ENCODE measurements at places on chromosomes 5 and 9. TPM values are rescaled to one million over a fixed set of nuclear protein-coding genes. Genes with fewer than 3 reads are reported as not detected.

- DNase-seq: no peak
These were observed 5.6 kb downstream of the JMY start for GRCh38 chr5:79241535-79241979.

GRCh38 chr5:72837524-72838096, 21.1 kb downstream of the TNPO1 start:
- DNase-seq: no peak

DNA sequence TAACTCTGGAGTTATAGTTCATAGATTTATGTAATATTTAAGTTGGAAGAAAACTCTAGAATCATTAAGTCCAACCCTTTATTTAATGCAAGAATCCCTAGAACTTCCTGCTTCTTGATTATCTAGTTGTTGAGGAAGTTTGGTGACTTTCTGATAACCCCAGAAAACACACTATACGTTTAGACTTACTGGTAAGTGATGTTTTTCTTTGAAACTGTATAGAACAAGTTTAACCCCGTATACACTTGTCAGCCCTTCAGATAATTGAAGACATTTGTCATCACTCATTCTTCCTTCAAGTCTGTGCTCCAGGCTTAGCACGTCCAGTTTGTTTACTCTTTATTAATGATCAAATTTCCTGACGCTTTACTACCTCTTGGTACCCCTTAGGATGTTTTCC, 9.0 kb downstream of the NDUFS4 start:
- DNase-seq: no peak

DNA sequence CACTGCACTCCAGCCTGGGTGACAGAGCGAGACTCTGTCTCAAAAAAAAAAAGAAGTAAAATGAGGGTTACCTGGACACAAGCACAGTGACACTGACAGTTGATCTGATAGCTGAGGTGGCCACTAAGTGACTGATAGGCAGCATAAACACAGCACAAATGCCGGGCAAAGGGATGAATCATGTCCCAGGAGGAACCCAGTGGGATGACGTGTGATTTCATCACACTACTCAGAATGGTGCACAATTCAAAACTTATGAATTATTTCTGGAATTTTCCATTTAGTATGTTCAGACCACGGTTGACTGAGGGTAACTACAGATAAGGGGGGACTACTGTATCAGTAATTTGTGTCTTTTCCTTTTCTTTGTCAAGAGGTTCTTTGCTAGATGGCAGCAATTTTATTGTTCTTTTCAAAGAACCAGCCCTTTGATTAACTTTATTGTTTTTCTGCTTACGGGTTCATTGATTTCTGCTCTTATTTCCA, 34.3 kb upstream of the RNF130 start:
- DNase-seq: peak; percentile 13

DNA sequence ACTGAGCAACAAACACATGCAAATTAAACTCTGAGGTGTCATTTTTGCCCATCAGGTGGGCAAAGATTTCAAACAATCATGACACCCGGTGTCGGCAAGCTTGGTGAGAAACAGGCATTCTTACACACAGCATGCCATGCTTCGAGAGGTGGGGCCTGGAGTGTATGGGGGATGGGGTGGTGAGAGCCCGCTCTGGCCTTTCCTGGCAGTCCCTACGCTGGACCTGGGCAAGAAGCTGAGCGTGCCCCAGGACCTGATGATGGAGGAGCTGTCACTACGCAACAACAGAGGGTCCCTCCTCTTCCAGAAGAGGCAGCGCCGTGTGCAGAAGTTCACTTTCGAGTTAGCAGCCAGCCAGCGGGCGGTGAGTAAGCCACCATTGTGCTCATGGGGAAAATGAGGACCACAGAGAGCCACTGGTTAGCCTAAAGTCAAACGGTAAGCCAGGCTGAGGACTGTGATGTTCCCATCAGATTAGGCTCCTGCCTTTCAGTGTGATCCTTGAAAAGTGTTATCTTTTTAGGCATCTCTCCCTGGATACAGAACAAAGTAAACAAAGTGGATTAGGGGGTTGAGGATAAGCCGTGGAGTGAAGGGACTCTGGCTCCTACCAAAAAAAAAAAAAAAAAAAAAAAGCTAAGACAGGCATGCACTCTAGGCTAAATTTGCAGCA, 9.4 kb downstream of the MYOZ3 start:
- DNase-seq: no peak

DNA sequence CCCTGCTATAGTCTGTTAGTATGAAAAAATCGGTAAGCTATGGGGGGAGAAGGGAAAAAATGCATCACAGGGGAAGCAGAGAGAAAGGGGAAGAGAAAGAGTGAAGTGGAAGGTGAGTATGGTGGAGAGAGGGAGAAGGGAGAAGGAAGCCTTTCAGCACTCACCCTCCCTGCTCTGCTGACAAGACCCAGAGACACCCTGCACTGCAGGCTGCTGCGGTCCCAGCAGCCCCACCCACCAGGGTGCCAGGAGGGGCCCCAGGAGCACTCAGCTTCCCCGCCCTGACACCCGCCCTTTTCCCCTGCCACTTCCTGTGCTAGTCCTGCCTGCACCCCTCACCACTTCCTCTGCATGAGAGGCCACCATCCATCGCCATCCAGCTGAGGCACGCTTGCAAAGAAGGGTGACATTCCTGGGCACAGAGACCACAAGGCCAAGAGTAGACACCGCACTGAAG, 12.7 kb downstream of the STK10 start:
- no peak for DNase-seq

- no peak for DNase-seq
These were observed 535.3 kb downstream of the EFNA5 start for GRCh38 chr5:107135391-107135790.

DNA sequence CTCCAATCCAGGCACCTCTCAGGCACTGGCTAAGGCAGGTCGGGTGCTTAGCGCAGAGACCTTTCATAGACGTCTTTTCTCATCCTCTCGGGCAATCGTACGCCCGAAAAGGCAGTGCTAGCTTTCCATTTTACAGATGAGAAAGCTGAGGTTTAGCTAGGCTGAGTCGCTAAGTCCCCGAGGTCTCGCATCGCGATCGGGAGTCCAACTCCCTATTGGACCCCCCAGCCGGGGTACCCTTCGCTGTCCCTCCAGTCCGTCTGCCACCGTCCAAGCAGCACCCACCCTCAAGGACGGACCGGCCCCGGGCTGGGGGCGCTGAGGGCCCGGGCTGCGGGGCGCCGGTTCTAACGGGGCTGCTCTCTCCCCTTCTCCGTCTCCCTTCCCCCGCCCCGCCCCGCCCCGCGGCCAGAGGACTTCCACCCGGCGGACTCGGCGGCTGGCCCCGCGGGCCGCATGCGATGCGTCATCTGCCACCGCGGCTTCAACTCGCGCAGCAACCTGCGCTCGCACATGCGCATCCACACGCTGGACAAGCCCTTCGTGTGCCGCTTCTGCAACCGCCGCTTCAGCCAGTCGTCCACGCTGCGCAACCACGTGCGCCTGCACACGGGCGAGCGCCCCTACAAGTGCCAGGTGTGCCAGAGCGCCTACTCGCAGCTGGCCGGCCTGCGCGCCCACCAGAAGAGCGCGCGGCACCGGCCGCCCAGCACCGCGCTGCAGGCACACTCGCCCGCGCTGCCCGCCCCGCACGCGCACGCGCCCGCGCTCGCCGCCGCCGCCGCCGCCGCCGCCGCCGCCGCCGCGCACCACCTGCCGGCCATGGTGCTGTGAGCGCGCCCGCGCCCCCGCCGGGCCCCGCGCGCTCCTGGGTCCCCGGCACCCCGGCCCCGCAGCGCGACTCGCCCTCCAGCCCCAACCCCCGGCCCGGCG, 12.5 kb upstream of the EXOSC2 start:
- DNase-seq: no peak

GRCh38 chr5:27241564-27242257, 203.3 kb upstream of the CDH9 start:
- no peak for DNase-seq

- no peak for DNase-seq
These were observed 36.8 kb upstream of the RNF38 start for GRCh38 chr9:36436909-36437308.

- no peak for DNase-seq
These were observed 46.9 kb downstream of the TSSK1B start for GRCh38 chr5:113387844-113388243.

- DNase-seq: no peak
These were observed 60.0 kb downstream of the DMAC1 start for GRCh38 chr9:7739595-7739994.

DNA sequence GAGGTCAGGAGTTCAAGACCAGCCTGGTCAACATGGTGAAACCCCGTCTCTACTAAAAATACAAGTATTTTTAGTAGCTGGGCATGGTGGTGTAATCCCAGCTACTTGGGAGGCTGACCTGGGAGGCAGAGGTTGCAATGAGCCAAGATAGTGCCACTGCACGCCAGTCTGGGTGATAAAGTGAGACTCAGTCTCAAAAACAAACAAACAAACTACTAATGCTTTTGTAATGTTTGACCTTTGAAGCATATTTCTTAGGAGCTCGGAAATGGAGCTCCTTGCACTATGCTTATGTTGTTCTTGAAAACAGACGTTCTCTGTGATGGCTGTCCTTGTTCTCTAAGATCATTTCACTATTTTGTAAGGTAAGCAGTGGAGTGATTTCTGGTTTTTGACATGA, 6.0 kb downstream of the F2RL2 start:
- no peak for DNase-seq

GRCh38 chr9:9913276-9913832, 699.4 kb downstream of the PTPRD start:
- no peak for DNase-seq

DNA sequence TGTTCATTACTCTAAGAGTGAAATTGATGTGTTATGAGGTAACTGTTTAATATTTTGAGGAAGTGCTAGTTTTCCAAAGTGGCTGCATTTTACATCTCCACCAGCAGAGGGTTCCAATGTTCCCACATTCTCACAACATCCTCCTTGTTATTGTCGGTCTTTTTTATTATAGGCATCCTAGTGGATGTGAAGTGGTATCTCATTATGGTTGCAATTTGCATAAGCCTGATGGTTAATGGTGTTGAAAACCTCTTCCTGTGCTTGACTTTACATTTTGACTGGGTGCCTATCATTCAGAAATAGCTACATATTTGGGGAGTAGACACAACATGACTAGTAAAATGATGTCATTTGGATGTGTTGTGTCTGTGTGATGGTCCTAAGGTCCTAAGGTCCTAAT, 143.6 kb downstream of the MRPS30 start:
- DNase-seq: no peak

- DNase-seq: no peak
These were observed 4.9 kb downstream of the MED27 start for GRCh38 chr9:132074736-132075135.

- DNase-seq: peak; percentile 87
These were observed 1.3 kb downstream of the ECPAS start for GRCh38 chr9:111482694-111483438.

- no peak for DNase-seq
These were observed 67.3 kb upstream of the CDH10 start for GRCh38 chr5:24712047-24712446.

DNA sequence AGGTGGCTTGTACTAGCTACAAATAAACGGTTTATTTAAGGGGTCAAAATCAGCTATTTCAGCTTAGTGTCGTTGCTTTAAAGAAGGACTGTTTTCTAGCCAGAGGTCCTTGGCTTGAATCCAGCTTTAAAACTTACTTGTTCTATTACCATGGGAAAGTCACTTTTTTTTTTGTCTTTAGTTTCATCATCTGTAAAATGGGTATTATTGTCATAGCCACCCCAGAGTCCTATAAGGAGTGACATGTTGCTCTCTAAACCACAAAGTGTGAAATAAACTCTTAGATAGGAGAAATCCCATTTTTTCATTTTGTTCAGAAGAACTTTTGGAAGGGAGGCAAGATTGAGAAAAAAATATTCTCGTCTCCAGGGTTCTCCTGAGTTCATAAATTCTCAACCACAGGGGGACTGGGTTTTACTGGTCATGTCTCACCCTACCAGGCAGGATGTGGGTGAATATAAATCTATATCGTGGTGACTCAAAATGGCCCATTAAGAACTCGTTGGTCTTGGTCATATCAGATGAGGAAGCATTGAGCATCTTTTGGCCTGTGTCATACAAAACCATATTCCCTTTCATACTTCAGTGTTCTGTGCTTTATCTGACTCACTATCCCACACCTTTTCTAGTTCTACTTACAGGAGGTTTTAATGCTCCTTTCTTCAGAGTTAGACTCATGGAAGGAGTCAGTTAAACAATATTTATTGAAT, 202.7 kb upstream of the NR3C1 start:
- DNase-seq: no peak

DNA sequence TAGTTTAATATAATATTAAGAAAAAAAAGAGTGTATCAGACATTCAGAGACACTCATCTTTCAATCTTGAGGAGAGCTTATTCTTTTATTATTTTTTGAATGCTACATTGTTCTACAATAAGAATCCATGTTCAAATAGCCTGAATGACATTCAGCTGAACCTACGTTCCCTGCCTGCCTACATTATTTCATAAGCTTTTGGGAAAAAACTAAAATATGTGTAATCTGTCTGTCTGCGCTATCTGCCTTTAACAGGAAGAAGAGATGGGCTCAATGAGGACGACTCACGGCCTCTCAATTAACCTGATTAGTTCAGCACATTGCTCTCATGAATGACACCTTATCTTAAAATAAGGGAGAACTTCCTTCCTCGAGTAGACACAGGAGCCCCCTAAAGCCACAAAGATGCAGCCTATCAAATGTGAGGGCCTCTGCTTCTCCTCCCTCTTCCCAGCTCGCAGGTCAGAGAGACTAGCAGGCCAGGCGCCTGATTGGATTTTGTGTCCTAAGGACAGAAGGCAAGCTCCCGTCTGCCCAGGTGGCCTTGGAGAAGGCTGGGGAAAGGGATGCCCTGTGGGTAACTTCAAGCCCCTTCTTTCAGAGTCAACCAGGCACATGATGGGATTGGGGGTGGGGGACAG, 37.8 kb downstream of the EBF1 start:
- no peak for DNase-seq

GRCh38 chr5:170562875-170563228, 59.0 kb downstream of the KCNIP1 start:
- no peak for DNase-seq

DNA sequence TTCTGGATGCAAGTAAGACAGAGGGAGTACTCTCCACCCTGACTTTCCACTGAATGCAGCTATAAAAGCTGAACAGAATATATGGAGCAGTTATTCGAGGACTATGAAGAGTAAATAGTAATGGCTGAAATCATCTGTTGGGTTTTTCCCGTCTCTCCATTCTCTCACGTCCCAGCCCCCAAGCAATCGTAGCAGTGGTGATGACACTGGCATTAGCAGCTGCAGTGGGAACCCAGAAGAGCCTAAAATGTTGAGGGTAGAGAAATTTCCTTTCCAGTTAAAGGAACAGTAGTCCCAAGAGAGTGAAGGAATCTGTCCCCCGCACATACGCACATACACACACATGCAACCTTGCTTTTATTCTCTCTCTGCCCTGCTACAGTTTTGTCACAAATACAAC, 33.2 kb downstream of the MED27 start:
- no peak for DNase-seq

Gene ORM2
- total RNA-seq: not detected

Gene PHF24
- 1.4 TPM for total RNA-seq

Gene IFNA21
- not detected for total RNA-seq

Gene MAMDC4
- total RNA-seq: 2.2 TPM

Gene SNCAIP
- total RNA-seq: 2.4 TPM

Gene SLC6A19
- total RNA-seq: not detected

Gene CCNG1
- total RNA-seq: 82.0 TPM

Gene SLC36A2
- not detected for total RNA-seq

Gene PRR16
- 0.97 TPM for total RNA-seq
